Thyroid gland (tissue), 4 donors: ENCODE measurements at places on chromosomes 7 and 10.

GRCh38 chr7:46775020-46775419 lies 806.9 kb downstream of the TNS3 start:
- H3K4me3 ChIP-seq, result no peak overlapping the region
- H3K4me1 ChIP-seq, result peaks cover 4% of the 10 kb centered on the region
- H3K36me3 ChIP-seq, result no peaks in the 10 kb centered on the region
- H3K27me3 ChIP-seq, result no peaks in the 10 kb centered on the region

- H3K4me3 ChIP-seq, result no peak overlapping the region
- no peak for DNase-seq
- no peaks in the 10 kb centered on the region for H3K36me3 ChIP-seq
- H3K27ac ChIP-seq, result no peak overlapping the region
Observed at GRCh38 chr10:124227988-124228387, 134.6 kb upstream of the CHST15 start.

- no peak overlapping the region for H3K4me3 ChIP-seq
- H3K27ac ChIP-seq, result no peak overlapping the region
- H3K4me1 ChIP-seq, result no peaks in the 10 kb centered on the region
Observed at GRCh38 chr7:81299711-81300110, 380.9 kb upstream of the SEMA3C start.

- H3K27me3 ChIP-seq, result no peaks in the 10 kb centered on the region
- no peak overlapping the region for H3K27ac ChIP-seq
- H3K4me3 ChIP-seq, result no peak overlapping the region
- H3K4me1 ChIP-seq, result no peaks in the 10 kb centered on the region
- H3K36me3 ChIP-seq, result no peaks in the 10 kb centered on the region
Observed at GRCh38 chr10:5963071-5963470, 14.3 kb downstream of the IL15RA start.
